T-helper 17 cell (primary cell): ENCODE measurements at places on chromosomes 6 and 20.
A peak's percentile ranks its signal among the peaks of the same experiment; 100 is the strongest.

DNA sequence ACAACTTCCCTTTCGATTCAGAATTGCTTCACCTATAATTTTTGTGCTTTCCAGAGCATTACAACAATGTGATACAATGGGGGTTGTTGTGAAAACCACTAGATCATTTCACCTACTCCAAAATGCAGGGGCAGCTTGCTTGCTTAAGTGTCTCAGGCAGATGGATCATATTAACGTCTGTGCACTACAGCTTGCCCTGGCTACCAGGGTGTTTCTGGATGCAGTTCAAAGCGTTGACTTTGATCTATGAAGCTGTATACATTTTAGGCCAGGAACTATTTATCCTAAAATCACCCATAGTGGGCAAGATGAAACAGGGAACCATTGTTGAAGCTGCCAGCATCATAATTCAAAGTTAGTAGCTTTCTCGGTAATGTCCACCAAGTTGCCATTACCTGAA is 339.5 kb upstream of the HSF2 start:
- no peaks in the 10 kb centered on the region for H3K4me1 ChIP-seq
- H3K27me3 ChIP-seq: peaks cover 12% of the 10 kb centered on the region
- no peak overlapping the region for H3K27ac ChIP-seq
- DNase-seq: no peak
- no peak overlapping the region for H3K4me3 ChIP-seq
- H3K36me3 ChIP-seq: no peaks in the 10 kb centered on the region

DNA sequence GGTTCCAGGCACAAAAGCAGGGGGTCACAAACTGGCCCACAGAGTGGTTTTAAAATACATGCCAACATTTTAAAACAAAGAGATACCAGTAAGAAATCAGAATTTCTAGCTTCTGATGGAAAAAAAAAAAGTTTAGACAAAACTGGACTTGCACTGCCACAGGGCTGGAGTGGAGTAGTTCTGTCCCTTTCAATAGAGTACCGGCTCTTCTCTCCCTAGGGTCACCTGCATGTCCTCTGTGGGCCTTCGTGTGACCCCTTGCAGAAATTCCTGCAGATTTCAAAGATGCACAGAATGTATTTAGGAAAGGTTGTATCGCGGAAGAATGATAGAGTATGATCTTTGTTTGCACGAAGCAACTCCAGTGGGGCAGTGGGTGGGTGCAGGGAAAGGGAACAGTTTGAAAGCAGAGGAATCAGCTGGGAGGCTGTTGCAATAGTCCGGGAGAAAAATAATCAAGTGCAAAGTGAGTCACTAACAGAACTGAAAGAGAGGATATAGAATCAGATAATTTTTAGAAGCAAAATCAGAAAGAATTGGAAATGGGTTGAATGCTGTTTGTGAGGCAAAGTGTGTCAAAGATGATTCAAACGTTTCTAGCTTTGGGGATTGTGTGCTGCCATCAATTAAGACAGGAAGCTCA is 97.3 kb upstream of the STXBP5 start:
- H3K36me3 ChIP-seq: peaks cover 3% of the 10 kb centered on the region
- no peaks in the 10 kb centered on the region for H3K27me3 ChIP-seq
- no peak for DNase-seq
- H3K27ac ChIP-seq: no peak overlapping the region
- peaks cover 30% of the 10 kb centered on the region for H3K4me1 ChIP-seq
- H3K4me3 ChIP-seq: no peak overlapping the region

DNA sequence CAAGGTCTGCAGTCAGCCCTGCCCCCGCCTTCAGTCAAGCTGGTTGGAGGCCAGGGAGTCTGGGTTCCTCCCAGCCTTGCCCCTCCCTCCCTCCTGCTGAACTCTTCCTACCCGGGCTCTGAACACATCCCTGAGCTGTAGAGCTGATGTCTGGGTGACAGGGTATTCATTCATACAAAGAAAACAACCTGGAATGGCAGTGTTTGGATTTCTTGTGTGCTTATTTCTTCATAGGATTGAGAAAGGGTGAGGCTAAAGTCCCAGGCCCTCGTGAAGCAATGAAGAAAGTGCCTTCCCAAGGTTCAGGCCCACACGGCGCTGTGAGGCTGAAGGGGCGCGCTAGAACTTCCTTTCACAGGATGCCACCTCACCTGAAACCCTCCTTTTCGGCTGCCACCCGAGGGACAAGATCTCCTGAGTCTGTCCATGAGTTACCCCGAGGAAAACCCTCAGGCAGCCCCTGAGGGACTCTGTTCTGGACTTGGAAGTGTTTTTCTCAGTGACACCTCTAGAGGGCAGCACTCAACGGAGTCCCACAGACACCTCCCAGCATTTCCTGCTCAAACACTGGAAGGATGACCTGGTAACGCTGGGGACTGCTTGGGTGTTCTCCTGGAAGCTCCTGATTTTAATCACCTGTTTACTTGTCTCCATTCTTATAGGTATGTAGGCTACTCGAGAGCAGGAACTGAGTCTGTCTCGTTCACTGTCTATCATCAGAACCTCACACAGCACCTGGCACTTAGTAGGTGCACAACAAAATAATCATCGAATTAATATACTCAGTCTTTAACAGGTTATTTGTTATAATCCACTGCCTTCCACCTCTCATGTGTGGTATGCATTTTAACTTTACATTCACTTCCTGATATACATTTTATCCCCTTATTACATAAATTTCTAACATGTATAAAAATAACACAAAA is 11.8 kb upstream of the GSTA1 start:
- H3K27me3 ChIP-seq: peaks cover 23% of the 10 kb centered on the region
- H3K4me3 ChIP-seq: no peak overlapping the region
- H3K4me1 ChIP-seq: no peaks in the 10 kb centered on the region
- no peak overlapping the region for H3K27ac ChIP-seq
- H3K36me3 ChIP-seq: no peaks in the 10 kb centered on the region

DNA sequence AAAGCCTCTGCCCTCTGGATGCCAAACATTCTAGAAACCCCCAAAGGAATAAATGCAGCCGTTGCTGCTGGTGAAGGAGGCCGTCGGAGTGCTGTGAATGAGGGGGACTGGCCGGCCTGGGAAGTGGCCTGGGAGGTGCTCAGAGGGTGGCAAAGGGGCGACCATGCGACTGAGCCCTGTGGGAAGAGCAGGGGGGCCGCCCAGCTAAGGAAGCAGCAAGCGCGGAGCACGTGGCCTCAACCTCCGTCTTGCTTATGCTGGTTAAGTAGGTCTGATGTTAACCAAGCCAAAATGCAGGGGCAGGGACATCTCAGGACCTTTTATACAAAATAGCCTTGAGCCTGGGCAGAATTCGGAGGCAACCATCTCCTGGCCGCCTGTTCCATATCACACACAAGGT is 381.5 kb downstream of the TAF4 start:
- H3K4me3 ChIP-seq: no peak overlapping the region
- no peak for DNase-seq
- H3K27ac ChIP-seq: no peak overlapping the region
- no peaks in the 10 kb centered on the region for H3K27me3 ChIP-seq

DNA sequence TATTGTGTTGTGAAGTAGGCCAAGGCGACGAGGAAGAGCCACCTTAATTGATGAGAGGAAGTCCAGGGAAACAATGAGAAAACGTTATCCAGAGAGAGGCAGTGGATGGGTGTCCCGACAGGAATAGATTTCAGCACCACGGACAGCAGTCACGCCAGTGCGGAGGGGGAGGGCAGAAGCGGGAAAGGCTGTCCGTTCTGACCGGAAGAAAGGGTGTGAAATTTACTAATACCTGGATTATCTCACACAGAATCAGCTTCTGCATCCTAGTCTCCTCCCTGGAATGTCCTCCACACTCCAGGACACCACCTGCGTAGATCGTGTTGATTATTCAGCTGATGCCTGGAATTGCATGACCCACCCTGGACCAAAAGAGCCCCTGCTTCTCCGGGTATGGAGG is 7.4 kb upstream of the BPIFA3 start:
- peaks cover 2% of the 10 kb centered on the region for H3K4me1 ChIP-seq
- no peak overlapping the region for H3K27ac ChIP-seq
- no peak overlapping the region for H3K4me3 ChIP-seq
- H3K27me3 ChIP-seq: peaks cover 50% of the 10 kb centered on the region
- peak; percentile 14 for DNase-seq

DNA sequence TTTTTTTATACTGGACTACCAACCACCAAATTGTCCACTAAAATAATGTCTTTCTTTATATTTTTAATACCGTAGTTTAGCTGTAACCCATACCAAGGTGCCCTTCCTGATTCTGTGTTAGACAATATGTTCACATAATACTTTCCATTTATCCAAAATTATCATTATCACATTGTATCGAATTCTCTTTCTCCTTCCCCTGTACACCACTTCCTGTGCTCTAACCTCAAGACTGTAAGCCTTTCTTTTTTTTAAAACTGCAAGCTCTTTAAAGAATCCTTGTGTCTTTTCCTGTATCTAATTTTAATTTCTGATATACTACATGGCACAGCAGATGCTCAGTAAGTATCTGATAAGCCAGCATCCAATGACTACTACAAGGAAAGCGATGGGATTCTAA is 917.5 kb downstream of the EYS start:
- H3K36me3 ChIP-seq: no peaks in the 10 kb centered on the region
- no peak overlapping the region for H3K4me3 ChIP-seq
- no peak for DNase-seq

DNA sequence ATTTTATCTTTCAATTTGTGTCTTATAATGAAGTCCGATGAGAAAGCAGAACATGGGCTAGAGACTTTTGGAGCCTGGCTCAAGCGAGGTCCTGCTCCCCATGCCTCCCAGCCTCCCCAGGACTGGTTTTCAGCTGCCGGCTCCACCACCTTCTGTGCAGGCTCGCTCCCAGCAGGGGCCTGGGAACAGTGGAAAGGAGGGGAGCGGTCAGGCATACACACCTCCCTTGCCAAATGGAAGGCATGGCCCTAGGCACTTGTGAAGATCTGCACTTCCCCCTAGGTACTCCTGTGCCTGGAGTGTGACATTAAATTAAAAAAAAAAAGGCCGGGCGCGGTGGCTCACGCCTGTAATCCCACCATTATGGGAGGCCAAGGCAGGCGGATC is 4.7 kb upstream of the MOG start:
- peaks cover 18% of the 10 kb centered on the region for H3K27me3 ChIP-seq
- no peaks in the 10 kb centered on the region for H3K36me3 ChIP-seq
- peaks cover 8% of the 10 kb centered on the region for H3K4me1 ChIP-seq
- H3K4me3 ChIP-seq: no peak overlapping the region
